NCI-H2081 (cell line): ENCODE measurements at places on chromosomes 7 and 10.

- peak; percentile 88 for DNase-seq
Observed at GRCh38 chr10:103653581-103654037, 160.1 kb downstream of the NEURL1 start.

DNA sequence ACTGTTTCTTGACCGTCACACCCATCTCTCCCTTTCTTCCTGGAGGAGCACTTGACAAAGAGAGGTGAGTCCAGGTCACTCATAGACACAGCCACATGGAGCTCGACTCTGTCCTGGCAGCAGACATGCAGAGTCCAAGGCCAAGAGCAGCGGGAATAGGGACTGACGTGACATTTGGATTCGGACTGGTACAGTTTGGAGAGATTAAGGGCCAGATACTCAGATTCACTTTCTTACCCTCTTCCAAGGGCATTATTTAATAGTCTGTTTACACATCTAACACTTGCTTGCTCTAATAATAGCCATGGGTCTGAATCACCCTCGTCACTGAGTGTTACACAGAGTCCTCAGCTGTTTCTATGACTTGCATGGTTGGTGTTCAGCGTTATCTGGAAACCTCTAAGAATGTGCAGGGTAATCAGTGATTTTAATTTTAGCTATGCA lies 39.2 kb upstream of the OTUD1 start:
- no peak for DNase-seq

DNA sequence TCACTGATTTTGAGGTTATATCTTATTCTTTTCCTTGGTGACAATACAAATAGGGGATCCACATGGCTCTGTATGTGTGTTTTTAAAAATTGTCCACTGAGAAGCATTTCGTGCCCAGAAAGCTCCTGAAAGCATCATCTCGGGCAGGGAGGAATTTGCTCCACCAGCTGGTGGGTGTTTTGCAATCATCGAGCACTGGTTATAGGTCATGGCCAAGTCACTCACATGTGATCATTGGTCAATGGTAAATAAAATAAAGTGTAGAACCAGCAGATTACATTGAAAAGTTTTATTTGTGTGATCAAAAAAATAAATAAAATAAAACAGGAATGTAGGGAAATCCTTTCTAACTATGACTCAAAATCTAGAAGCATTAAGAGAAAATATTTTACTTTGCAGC lies 23.0 kb upstream of the SNX13 start:
- no peak for DNase-seq

GRCh38 chr10:105699504-105699903 lies 1058.4 kb downstream of the SORCS3 start:
- DNase-seq, result no peak

DNA sequence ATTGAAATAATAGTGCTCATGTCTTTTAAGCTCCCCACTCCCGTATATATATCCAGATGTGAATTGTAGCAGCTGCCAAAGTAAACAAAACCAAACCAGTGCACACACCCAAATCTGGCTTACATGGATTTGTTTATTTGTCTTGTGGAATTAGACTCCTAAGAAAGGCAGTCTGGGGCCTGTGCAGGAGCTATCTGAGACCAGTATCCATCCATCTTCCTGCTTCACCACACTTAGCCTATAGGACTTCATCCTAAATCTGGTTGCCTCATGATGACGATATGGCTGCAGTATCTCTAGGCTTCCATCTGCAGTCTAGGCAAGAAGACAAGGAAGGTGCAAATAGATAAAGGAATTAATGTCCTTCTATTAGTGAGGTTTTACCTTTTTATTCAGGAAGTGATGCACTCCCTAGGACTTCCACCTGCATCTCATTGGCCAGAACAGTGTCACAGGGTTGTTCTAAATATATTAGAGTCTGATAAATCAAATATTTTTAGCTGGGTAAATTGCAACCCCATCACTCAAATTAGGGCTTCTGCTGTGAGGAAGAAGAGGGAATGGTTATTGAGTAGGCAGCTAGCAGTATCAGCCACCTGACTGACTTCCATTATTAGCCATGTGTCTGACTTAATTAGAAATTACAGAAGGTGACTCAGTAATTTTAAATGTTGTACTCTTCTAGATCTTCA lies 6.0 kb downstream of the WIPF3 start:
- no peak for DNase-seq

GRCh38 chr7:47720141-47720906 lies 138.4 kb upstream of the TNS3 start:
- DNase-seq, result no peak

DNA sequence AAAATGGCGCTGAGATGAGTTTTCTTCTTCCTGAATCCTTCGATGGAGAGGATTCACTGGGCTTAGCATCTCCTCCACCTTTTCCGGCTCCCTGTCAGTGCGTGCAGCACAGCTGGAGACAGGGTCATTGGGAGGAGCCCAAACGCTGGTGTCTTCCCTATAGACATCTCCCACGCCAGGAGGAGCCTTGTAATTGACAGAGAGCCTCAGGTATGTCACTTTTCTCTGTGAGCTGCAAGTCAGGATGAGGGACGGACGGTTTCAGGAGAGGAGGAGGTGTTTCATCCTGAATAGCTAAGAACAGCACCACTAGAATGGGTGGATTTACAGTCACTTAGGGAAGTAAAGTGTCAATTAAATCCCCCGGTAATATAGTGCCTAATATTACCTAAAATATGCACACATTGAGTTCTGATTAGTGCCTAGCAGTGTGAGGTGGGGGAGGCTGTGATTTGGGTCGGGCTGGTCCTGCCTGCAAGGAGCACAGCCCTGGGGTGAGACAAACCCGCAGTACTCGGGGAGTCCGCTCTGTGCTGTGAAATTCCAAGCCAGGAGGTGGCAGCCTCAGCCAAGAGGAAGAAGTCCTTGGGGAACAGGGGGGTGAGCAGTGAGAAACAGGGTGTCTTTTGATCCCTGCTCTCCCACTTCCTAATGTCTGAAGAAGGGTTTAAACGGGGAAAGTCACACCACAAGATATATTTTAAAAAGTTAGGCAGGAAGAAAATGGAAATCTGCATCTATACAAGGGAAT lies 28.2 kb downstream of the IL15RA start:
- peak; percentile 11 for DNase-seq

- DNase-seq, result no peak
Observed at GRCh38 chr10:108911814-108912541, 1011.3 kb downstream of the XPNPEP1 start.

GRCh38 chr7:55449205-55449991 lies 84.3 kb downstream of the LANCL2 start:
- no peak for DNase-seq

- no peak for DNase-seq
Observed at GRCh38 chr7:17407229-17407628, 108.8 kb downstream of the AHR start.

GRCh38 chr10:133058331-133059092 lies 29.2 kb upstream of the ADGRA1 start:
- no peak for DNase-seq

- no peak for DNase-seq
Observed at GRCh38 chr7:26190417-26190869, 10.1 kb downstream of the HNRNPA2B1 start.

GRCh38 chr10:44233561-44234482 lies 151.1 kb downstream of the CXCL12 start:
- DNase-seq, result no peak

DNA sequence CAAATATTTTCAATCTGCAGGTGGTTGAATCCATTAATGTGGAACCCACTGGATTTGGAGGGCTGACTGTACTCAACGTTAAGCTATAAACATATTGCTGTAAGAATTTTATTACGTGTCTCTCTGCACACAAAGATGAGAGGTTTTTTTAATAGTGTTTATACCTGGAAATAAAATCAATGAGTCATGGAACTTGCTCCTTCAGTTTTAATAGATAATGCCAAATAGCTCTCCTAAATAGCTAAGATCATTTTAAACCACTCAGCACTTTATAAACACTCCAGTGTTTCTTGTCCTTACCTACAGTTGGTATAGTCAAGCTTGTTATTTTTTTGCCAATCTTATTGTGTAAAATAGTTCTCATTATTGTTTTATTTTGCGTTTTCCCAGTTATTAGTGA lies 455.6 kb upstream of the FZD8 start:
- DNase-seq, result no peak

GRCh38 chr7:133053321-133053891 lies 28.5 kb downstream of the CHCHD3 start:
- no peak for DNase-seq

DNA sequence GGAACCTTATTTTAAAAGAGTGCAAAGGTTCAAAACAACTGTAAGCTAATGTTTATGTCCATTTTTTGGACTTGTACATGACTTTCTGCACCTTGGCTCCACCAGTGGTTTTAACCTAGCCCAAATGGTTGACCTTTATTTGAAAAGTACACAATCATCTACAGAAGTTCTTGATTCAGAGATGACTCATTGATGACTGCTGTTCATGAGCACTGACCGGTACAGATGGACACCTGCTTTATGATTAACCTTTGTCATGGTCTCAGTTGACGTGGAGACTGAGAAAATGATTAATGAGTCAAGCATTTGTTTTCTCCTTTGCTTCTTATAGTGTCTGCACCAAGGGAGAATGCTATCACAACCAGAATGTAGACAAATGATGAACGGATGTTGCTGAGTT lies 55.7 kb upstream of the PTER start:
- no peak for DNase-seq

- no peak for DNase-seq
Observed at GRCh38 chr7:78149787-78150186, 351.2 kb downstream of the PHTF2 start.

DNA sequence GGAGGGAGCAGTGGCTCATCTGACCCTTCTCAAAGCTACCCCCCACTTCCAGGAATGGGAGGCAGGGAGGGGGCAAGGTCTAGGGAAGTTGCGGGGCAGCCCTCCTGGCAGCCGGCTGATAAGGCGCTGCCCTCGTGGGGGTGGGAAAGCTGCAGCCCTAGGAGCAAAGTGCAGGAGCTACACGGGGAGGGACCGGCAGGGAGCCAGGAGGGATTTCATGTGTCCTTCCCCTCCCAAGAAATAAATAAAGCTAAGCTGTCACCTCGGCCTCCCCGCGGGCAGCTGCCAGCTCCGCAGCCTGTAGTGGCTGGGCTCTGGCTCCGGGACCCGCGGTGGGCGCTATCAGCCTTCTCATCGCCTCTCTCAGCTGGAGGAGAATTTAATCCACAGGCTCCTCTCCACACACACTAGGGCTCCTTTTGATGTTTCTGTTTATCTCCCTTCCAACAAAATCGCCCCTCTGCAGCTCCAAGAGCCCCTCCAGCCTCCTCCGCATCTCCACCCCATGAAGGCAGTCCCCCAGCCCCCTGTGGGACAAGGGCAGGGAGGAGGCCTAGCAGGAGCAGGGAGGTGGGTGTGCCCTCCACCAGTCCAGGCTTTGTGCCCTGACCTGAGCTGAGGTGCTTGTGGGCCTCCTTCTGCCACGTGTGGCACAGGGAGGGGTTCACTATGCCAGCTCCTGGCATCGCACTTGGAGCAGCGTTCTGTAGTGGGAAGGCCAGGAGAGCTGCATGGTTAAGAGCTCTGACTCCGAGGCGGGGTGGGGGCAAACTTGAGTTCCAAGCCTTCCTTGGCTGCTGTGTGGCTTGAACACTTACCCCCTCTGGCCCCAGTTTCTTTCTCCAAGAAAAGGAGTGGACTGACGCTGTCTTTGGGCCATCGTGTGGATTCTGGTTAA lies 80.5 kb downstream of the C10orf105 start:
- DNase-seq, result no peak

- DNase-seq, result no peak
Observed at GRCh38 chr10:131885391-131886165, 15.2 kb upstream of the PPP2R2D start.

- DNase-seq, result no peak
Observed at GRCh38 chr7:133664528-133664927, 411.6 kb downstream of the EXOC4 start.

- DNase-seq, result no peak
Observed at GRCh38 chr7:29749701-29750321, 56.5 kb upstream of the WIPF3 start.

GRCh38 chr10:22534849-22535604 lies 179.4 kb downstream of the PIP4K2A start:
- DNase-seq, result no peak

DNA sequence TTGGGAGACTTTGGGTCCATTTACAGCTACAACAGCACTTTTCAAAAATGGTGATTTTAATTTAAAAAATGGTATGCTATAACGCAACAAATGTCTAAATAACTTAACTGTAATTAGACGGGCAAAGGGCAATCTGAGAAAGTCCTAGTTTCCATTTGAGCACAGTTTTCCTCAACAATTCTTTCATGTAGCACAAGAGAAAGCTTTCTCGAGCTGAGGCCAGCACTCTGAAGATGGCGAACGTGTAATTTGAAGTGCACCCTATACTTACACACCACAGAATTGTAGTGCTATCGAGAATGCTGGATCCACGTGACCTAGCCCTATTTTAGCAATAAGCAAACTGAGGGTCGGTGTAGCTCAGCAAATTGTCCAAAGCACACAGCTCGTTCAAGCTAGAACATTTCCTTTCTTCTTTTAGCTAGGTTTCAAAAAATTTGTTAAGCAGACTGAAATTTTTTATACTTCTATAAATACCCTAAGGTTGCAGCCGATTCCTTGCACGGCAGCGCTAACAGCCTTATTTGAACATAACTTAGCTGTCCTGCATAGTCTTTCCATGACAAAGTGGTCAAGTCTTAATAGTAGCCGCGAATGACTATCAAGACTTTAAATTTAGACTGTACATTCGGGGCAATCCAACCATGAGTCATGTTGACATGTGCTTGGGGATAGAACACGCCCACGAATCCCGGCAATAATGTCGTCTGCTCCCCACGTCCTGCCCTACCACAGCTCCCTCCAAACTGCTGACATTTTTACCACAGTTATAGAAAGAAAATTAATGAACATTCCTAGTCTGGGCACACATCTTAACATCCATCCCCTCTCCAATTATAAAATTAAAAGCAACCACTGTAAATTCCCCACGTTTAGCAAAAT lies 10.0 kb downstream of the KLF6 start:
- no peak for DNase-seq

DNA sequence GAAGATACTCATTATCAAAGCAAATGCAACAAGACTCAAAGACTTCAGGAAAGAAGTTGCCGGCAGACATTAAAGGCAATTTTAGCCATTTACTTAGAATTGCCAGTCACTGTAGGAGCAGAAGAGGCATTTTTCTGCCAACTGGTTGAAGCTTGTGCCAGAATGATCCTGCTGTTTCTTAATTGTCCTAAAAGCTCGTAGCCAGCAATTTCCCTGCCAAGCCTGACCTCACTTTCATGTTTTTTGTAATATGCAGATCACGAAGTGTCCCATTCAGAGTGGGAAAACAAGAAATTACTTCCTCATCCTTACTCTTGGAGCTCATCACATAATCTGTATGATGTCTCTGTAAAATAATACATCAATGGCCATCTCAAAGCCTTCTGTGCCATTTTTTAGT lies 130.9 kb upstream of the ANKRD1 start:
- peak; percentile 23 for DNase-seq

GRCh38 chr7:46776790-46777189 lies 805.1 kb downstream of the TNS3 start:
- no peak for DNase-seq

DNA sequence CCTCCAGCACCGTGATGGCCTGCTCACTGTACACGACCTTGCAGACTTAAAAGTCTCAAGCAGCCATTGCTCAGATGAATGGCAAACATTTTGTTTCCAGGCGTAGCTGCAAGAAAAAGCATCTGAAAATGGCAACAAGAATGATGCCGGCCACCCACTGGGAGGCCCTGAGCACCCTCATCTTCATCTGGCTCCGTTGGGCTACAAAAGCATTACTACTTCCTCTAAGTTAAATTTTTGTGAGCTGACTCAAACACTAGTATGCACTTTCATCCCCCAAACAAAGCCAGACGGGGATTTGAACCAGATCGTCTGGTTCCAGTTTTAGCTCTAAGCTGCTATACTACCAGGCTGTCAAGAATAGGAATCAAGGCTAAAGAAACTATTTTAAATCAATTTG lies 116.6 kb upstream of the CDK1 start:
- no peak for DNase-seq

GRCh38 chr7:85065306-85065705 lies 121.5 kb downstream of the SEMA3D start:
- DNase-seq, result no peak
